MM.1S (cell line): ENCODE measurements at places on chromosomes 16 and 17.
A peak's percentile ranks its signal among the peaks of the same experiment; 100 is the strongest.

GRCh38 chr17:38587947-38588787 lies 17.6 kb downstream of the SRCIN1 start:
- DNase-seq = no peak

DNA sequence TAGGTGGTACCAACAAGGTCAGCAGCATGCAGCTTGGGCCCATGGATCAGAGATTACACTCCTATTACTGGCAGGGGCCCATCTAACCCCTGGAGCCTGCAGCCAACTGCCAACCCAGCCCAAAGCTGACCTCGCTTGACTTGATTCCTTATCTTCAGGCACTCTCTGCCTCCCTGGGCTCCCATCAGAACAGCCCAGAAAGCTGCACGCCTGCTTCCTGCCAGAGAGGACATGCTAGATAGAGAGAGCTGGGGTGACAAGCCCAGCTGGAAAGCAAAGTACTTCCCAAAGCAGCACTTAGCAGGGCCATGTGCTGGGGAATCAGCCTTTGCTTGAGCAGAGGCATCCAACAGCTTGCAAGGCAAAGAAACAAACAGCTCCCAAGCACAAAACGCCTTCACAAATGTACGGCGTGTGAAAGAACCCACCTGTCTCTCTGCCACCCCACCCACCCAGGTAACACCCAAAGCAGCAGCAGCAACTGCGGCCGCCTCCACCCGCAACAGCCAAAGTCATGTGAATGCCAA lies 74.2 kb upstream of the NLK start:
- no peak for DNase-seq

DNA sequence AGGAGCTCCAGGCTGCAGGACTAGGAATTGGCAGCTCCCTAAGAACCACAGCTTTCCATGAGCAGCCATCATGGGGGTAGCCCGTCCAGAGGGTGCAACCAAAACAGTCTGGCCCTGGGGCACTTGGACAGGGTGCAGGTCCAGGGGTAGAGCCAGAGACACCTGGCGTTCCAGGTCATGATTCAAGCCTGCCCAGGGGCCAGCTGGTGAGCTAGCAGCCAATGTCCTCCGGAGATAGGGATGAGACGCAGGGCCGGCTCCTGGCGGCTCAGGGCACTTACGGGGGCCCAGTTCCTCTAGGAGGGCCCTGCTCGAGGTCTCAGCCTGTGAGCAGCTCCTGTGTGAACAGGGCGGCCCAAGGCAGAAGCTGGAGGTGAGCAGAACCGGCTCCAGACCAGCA lies 22.1 kb downstream of the PIEZO1 start:
- no peak for DNase-seq

- DNase-seq = no peak
These were observed 32.8 kb upstream of the NUDT16L1 start for GRCh38 chr16:4660454-4661007.

DNA sequence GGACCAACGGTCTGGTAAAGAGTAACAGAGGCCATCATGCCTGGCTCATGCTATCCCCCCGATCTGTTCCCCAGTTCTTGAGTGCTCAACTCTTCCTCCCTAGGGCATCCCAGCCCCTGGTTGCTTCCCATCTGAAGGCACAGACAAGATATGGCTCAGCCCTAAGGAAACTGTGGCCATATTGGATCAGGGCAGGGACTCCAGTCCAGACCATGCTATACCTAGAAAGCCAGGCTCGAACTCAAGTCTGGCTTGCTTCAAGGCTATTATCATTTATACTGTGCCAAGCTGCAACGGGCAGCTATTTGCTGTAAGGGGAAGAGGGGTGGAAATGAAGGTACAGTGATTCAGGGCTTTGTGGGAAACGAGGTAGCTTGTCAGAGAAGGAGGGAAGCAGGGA lies 2.8 kb downstream of the UBTF start:
- DNase-seq = no peak

- DNase-seq = no peak
These were observed 591 bp downstream of the NPW start for GRCh38 chr16:2019921-2020831.

DNA sequence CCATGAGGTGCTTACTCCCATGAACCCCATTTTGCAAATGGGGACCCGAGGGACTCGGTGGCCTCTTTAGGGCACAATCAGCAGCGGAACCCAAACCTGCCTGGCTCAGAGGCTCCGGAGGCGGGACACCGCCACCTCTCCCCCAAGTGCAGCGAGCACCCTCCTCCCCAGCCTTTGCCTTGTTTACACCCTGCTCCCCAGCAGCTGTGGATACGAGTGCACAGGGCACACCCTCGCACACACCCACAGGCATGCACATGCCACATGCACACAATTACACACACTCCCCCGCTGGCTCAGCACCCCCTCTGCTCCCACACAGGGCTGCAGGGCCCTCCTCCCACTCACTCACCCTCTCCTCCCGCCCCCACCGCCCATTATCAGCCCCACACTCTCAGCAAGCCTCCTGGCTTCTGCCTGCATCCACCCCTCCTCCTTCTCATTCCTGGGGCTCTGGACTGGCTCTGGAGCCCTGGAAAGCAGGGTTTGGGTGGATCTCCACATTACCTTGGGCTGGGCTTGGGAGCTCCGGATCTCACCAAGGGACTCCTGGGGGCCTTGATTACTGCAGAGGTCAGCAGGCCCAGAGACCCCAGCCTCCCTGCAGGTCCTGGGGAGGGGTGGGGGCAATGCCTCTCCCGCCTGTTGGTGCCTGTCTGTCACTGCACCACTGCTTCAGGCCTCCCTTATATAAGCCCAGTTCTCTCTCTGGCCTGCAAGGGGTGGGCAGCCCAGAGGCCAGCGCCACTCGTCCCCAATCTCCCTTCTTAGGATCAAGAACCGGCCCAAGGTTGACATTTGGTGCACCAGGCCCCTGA lies 6.4 kb downstream of the PDK2 start:
- no peak for DNase-seq

DNA sequence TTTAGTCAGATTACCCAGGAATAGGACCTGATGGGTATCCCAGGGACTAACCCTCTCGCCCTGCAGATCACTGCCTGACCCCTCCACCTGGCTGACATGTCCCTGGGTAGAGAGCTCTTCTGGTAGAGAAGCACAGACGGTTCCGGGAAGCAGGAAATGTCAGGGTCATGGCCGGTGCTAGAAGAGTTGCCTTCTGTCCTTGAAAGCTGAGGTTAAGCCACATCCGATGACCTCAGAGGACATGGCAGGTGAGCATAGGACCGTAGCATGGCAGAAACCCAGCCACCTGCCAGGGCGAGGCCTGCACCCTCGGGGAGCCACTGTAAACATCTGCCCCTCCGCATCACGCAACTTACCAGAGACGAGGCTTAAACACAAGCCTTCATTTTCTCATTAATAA lies 483.7 kb downstream of the SOX9 start:
- peak; percentile 93 for DNase-seq
